GM04504 (cell line): ENCODE measurements at places on chromosomes 7 and 10.

DNA sequence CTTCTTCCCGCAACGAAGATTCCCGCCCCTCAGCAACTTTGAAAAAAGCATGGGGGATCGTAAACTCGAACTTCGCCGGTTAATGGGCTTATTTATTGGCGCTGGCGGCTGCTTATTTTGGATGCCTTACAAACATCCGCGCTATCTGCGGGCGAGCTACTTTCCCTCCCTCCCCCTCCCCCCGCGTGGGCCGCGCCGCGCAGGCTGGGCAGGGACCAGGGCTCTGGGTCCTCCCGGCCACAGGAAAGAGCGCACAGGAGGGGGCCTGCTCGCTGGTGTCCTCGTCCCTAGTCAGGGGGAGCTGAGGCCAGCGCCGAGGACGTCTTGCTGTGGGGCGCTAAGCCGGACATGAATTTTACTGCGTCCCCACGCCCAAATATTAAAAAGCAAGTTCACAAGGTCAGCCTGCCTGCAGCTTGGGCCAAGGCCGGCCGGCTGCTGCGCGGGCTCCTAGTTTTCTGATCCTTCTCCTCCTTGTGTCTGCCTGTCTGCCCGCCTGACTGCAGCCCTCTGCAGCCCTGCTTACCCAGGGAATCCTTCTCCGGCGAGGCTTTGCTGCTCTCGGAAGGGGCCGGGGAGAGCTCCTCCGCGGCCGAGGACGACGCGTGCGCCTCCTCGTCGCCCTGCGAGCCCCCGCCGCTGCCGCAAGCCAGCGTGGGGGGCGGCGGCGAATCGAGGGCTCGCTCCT is 1.2 kb downstream of the HOXA10 start:
- peak; percentile 87 for DNase-seq

DNA sequence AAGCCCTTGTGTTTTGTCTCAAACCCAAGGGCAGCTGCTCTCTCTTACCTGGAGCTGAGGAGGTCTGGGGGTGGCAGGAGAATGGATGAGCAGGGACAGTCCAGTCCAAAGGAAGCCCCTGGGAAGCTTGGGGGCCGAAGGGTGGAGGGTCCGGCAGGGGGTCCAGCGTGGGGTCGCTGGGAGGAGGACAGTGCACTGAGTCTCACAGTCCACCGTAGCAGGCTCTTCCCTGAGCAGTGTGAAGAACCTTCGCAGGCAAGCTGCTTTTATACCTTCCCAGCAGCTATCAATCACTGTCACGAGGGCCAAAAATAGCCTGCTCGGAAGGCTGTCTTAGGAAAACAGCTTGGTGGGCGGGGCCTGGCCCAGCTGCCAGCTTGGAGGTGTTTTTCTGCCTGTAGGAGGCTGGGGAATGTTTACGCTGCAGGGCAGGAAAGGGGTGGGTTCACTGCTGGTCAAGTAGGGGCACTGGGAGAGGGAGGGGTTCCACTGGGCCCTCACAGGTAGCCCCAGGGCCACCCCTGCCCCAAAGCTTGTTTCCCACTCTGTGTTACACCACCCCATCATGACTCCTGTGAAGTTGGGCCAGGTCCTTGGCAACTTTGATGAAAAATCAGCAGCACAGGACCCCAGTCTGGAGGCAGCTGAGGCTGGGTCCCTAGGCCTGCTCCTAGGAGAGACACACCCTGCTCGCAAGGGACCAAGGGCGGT is at the start of gene DEPP1:
DEPP1 (minus strand) TSS at position 240 of the 711 bp plus-strand sequence. CDS start 779 bp downstream, outside the sequence.
- no peak for DNase-seq

DNA sequence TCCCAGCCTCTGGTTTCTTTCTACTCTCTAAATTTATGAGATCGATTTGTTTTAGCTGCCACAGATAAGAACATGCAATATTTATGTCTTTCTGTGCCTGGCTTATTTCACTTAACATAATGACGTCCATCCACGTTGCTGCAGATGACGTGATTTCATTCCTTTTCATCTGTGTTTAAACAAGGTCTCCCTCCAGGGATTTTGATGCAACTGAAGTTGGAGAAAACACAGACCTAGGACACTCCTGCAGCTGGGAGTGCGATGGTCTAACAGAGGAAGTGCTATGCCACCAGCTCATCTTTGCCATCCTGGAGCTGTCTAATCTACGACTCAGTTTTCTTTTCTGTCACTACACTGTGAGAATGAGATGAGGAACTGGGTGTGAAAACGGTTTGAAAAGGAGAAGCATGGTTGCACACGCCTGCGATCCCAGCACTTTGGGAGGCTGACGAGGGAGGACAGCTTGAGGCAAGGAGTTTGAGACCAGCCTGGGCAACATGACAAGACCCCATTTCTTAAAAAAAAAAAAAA is 1.5 kb upstream of the KCTD7 start:
- DNase-seq: no peak

- no peak for DNase-seq
Observed at GRCh38 chr10:59333701-59334100, 28.6 kb downstream of the FAM13C start.

DNA sequence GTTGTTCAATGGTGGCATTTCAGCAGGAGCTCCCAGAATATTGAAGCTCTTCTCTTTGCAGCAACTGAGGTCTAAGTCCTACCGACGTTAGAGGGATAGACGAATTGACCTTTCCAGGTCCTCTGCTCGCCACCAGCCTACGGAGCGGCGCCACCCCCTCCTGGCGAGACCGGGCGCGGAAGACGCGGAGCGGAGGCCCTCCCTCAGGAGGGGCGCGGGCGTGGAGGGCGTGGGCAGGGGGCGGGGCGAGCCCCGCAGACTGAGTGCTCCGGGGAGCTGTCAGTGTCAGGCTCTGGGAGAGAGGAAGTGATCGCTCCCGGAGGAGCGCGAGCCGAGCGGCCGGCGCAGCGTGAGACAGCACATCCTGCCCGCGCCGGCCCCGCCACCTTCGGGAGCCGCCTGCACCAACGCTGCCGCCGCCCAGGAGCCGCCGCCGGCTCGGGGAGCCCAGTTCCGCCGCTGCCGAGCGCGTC is at the start of gene DYNC1I1:
DYNC1I1 (plus strand) TSS at position 257 of the 473 bp plus-strand sequence. CDS start 32,176 bp downstream, outside the sequence.
- peak; percentile 32 for DNase-seq

DNA sequence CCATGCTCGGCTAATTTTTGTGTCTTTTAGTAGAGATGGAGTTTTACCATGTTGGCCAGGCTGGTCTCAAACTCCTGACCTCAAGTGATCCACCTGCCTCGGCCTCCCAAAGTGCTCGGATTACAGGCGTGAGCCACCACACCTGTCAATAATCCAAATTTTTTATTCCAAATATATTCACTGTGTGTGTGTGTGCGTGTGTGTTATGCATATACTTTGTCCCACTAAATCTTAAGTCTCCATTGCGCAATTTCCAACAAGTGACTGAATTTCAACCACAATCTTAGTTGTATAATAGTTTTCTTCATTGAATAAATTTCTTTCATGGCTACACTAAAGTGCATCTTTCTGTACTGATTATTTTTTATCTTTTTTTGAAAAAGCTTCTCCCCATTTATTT is 2.7 kb downstream of the KRIT1 start:
- no peak for DNase-seq

DNA sequence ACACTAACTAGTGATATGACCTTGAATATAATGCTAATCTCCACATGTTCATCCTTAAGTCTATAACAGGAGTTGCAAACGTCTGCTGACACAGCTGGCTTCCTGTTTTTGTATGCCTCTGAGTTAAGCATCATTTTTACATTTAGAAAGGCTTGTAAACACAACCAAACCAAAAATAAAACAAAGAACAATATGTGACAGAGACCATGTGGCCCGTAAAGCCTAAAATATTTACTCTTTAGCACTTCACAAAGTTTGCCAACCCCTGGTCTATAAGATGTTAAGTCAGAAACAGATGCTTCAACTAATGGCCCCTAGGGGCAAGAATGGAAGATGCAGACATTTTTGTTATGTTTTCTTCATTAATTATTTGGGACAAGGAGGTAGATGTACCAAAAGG is 109.3 kb downstream of the CPEB3 start:
- DNase-seq: no peak

DNA sequence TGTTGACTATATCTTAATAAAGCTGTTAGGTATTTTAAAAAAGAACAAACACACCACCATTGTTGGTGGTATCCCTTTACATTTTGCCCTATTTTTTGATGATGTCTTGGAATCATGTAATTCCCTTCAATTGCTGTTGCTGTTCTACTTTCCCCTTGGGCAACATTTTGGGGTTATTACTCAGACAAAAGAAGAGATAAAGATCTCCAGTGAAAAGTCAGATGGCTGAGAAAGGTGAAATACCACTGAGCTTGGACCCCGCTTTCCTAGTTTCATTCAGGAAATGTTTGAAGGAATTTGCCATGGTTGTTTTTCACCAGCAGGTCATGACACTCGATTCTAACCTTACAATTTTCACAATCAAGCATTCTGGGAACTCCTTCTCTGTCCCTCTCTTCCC is 84.6 kb downstream of the MACC1 start:
- DNase-seq: no peak

DNA sequence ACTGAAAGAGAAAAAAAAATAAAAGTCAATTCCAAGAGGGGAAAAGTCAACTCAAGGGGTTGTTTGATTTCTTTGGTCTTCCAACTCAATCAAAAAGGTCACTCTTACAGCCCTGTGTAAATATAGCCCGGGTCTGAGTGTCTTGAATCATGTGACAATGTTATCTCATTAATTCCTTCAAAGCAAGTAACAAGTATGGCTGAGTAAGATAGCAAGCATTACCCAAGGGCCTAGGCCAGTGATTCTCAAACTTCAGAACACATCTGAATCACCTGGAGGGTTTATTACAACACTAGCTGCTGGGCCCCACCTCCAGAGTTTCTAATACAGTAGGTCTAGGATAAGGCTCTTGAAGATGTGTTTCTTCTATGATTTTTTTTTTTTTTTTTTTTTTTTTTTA is 125.0 kb downstream of the PRLHR start:
- no peak for DNase-seq

- DNase-seq: no peak
Observed at GRCh38 chr7:138975343-138976104, 5.7 kb downstream of the KIAA1549 start.

DNA sequence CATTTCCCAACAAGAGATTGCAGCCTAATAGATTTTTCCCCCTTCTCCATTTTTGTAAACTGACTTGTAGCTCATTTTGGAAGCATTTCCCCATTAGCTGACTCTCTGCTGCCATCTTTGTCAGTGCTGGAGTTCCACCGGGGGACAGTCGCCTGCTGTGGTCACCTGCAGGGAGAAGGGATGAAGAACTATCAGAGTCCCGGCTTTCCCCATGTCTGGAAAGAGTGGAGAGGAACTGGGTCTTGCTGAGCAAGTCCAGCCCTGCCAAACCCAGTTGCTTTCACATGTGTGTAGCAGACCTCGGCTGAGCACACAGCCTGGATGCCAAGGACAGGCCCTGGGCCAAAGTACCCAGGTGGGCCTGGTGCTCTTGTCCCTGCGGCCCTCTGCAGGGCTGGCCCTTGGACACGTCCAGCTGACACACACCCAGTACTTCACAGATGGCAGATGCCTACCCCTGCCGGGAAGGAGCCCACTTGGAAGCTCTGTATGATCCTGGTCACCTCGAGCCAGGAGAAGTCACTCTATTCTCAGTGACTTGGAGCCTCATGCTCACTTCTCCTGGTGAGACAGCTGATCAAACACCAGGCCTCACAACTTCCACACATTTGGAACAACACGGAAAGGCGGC is 157.3 kb upstream of the NPVF start:
- DNase-seq: no peak

DNA sequence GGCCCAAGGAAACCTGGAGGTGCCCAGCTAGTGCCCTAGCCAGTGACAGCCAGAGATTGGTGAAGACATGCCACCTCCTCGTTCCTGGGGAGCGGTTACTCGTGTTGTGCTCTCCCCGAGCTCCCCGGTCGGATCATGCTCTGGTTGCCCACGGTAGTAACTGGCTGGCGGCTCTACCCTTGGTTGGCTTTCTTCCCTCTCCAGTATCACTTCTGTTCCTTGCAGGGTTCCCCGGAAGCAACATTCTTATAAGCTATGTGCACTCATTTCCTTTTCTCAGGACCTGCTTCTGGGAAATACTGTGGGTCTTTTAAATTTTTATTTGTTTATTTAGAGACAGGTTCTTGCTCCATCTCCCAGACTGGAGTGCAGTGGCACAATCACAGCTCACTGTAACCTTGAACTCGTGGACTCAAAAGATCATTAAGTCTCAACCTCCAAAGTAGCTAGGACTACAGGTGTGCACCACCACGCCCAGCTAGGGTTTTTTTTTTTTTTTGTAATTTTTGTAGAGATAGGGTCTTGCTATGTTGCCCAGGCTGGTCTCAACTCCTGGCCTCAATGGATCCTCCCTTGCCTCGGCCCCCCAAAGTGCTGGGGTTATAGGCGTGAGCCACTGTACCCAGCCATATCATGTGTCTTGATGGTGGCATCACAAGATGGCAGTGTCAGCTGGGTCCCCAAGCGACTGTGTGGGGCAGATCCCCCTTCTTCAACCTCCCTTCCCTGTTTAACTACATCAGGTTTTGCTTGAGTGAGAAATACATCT is 6.9 kb upstream of the CALHM1 start:
- no peak for DNase-seq

GRCh38 chr10:76301950-76302349 is 870.5 kb downstream of the LRMDA start:
- DNase-seq: no peak

- no peak for DNase-seq
Observed at GRCh38 chr7:55526770-55527169, 45.5 kb downstream of the VOPP1 start.

GRCh38 chr7:42726066-42726785 is 185.6 kb downstream of the C7orf25 start:
- DNase-seq: peak; percentile 52

DNA sequence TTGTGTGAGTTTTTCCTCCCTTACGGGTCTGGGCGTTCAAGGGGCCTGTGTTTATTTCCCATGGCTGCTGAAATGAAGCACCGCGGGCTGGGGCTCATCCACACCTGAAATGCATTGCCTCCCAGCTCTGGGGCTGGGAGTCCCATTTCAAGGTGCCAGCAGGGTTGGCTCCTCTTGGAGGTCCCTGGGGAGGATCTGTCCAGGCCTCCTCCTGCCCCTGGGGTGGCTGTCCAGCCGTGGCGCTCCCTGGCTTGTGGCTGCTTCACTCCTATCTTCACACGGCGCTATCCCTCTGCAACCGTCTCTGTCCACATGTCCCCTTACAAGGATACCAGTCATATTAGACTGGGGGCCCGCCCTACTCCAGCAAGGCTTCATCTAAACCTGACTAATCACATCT is 41.1 kb upstream of the CNPY1 start:
- DNase-seq: no peak

DNA sequence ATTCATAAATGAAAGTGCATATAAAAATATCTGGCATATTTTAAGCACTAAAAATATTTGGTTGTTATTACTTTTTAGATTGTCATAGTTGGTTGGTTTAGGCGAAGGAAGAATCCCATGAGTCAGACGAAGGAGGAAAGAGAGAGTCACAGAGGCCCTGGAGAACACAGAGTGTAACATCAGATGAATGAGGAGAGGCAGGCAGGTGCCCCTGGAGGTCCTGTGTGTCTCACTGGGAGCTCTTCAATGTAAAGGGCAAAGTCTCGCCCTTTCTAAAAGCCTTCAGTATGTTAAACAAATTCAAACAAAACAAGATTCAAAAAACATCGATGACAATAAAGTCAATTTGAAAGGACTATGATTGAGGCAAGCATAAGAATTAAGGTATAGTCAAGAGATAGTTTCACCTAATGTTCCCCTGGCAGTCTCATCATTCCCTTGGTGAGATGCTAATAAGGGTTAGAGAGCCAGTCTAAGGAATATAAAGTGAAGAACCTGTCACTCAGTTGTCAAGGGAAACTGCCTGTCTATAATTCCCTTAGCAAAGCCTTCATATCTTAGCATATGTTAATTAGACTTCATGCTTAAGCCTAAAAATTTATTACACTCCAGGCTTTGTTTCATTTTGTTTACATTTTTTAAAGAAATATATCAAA is 194.3 kb downstream of the TPK1 start:
- no peak for DNase-seq
